ENCODE measurements at places on chromosomes 2 and 18.

DNA sequence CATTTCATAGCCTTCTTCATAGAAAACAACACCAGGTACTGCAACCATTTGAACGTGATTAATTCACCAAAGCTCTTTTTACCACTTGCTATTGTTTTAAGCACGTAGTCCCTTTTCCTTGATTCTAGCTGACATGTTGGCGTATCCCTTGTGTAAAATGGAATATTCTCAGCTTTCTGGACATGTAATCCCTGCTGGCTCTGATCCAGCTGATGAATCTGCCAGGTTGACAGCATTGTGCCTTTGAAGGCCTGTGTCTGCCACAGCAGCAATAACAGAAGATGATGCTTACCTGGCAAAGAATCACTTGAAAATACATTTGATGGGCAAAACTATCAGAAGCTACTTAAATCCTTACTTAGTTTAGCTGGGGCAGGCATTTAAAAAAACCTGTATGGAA, 81.0 kb upstream of the CCDC150 start:
- DNase-seq, result no peak

DNA sequence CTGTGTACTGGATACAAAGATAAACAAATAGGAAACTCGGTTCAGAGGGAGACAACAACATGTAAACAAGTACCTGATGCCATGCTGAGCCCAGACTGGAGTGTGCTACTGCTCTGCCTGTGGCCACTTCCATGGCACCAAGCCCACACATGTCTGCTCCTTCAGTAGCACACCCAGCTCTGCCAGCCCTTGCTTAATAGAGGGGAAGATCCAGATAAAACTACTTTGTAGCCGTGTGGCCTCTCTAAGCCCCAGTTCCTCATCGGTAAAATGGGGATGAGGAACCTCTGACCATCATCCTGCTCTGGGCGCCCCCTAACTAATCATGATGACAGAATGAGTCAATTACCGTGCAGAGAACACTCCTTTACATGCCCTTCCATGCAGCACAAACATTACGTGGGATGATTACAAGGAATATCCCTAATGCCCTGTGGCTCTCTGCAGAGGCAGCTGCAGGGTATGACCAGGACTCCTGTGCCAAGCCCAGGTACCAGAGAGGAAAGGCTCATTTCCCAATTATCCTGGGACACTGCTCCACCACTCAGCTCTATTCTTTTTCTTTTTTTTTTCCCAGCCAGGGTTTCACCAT, 34.9 kb downstream of the DNMT3A start:
- DNase-seq, result no peak

DNA sequence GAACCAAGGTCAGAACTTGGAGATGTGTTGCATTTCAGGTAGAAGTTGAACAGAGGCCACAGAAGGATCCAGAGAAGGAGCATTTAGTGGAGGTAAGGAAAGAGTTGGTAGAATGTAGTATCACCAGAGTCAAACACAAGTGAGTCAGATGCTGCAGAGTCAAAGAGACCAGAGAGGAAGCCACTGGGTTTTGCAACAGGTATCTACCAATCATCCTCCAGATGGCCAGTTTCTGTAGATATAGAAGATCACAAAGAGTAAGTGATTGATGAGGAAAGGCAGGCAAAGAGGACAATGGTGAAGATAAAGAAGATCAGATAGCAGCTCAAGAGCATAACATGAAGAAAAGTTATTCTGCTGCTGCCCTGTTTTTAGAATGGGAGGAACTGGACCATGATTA, 75.9 kb downstream of the GTF3C3 start:
- no peak for DNase-seq

DNA sequence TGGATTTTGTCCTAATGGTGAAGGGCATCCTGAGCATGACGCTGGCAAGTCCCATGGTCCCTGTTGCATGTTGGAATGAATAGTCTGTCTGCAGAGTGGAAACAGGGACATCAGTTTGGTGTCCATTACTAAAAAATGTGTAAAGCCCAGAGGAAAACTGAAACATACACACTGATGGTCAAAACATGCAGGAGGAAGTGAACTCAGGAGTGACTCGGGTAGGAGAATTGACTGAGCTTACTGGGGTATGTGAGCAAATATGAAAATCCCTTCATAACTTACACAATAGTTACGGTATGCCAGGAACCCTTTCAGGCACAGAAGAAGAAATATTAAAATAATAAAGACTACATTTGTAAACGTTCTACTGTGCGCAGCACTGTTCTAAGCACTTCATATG, 5.6 kb upstream of the SOX11 start:
- no peak for DNase-seq

GRCh38 chr2:171009386-171009785, 80.3 kb downstream of the GORASP2 start:
- DNase-seq, result no peak

GRCh38 chr2:47724221-47724981, 58.5 kb upstream of the MSH6 start:
- DNase-seq, result no peak

DNA sequence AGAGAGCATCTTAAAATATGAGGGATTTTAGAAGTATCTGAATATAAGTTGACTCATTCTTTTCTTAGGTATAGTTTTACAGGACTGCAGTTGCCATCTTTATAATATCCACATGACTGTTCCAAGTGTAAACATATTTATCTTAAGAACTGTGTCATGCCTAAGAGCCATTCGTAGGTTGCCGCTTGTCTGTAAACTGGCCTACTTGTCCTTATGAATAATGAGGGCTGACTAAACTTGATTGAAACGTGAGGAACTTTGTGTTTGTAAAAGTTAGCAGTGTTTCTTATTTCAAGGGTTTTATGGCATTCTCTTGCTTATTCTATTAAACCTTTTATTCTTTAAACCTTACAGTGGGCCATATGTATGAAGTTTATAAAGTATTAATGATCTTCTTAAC, 99.6 kb downstream of the MAP3K20 start:
- DNase-seq, result no peak

DNA sequence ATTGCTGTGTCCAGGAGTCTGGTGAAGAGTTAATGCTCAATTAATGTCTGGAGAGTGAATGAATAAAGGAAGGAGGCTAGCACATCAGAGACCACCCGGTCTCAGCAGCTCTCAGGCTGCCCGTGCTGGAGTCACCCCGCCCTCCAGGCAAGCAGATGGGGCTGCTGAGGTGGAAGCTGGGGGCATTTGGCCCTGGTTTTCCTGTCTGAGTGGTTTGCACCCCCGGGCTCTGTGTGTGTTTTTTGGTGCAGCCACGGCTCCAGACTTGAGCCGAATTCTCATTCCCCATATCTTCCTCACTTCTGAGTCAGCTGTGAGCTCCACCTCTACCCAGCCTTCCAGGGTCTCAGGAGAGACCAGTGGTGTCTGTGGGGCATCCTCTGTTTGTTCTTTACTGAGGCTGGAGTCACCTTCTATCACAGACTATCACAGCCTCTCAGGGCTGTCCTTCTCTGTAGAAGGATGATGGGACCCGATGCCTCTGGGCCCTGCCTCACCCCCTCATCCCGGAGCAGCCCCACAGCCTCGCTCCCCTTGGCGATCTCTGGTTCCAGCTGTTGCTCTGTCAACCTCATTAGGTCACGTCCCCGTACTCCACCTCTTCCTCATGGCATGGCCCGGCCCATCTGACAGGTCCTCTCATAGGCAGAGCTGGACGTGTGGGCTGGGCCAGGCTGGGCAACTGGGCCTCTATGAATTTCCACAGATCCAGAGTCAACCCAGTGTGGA, 60.8 kb downstream of the HS1BP3 start:
- no peak for DNase-seq

DNA sequence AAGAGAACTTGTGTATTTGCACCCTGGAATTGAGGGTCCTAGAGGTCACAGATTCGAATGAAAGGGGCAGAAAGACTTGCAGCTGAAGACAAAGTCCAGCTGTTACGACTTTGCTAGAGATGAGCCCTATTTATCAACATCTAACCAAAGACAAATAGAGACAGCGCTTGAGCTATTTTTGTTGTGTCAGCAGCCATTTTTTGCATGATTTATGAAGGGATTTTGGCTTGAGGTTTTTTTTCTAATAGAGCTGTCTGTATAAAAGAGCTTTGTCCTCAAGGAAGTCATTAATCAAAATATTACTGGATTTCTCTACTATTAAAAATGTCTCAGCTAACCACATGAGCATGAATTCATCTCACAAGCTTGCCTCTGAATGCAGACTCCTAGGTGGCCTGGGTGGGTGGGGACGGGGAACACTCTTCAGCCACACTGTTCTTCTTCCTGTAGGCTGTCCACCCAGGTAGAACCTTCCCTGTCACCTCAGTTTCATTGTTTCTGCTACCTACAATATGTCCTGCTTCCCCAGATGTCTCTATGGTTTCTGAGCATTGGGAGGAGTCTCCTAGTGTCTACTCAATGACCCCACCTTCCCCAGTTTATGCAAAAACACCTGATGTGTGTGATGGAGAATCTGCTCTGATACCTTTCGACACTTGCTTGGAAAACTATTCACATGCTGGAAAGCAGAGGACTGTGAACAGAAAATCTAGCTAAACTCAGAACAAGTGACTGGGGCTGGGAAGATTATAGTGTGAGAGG, 7.2 kb upstream of the CD226 start:
- DNase-seq, result no peak

- no peak for DNase-seq
These were observed 1.6 kb downstream of the CRIM1 start for GRCh38 chr2:36356990-36357846.

DNA sequence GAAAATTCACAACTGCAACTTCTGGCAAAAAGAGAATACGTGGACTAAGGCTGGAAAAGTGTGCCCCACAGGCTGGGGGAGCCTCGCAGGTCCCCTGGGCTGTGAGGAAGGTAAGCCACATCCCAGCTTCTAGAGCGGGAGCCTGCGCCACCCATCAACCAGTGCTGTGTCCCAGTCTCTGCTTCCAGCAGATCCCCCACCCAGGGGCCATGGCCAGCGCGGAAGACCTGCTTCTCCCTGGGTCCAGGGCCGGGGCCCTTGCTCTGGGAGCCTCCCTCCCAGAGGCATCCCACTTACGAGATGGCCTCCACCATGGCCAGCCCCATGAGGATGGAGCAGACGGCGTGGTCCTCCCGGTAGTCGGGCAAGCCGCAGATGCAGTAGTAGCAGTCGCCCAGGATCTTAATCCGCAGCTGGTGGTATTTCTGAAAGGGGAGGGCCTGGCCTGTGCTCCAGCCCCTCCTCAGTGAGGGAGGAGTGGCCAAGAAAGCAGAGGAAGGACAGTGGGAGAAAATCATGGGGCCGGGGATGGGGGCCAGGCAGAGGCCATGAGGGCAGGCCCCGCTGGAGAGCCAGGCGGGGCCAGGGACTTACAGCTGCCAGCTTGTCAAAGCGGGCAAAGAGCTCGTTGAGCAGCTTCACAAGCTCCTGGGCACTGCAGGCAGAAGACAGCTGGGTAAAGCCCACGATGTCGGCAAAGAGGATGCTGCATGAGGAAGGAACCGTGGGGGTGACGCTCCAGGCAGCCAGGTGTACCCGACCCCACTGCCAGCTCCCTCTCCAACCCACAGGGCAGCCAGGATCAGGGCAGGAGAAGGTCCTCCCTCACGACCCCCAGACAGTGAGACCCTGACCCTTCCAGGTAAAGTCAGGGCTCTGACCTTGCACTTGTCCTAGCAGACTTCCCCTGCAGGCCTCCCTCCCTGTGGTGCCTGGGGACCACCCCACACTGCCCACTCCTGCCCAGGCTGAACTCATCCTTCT, 48.0 kb downstream of the CENPO start:
- no peak for DNase-seq

DNA sequence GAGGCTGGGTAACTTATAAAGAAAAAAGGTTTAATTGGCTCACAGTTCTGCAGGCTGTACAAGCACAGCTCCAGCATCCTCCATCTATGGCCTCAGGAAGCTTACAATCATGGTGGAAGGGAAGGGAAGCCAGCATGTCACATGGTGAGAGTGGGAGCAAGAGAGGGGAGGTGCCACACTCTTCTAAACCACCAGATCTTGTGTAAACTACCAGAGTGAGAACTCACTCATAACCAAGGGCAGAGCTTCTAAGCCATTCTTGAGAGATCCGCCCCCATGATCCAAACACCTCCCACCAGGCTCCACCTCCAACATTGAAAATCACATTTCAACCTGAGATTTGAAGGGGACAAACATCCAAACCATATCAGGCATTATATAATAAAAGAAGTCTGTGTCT, 121.6 kb upstream of the CDC42EP3 start:
- DNase-seq, result no peak

DNA sequence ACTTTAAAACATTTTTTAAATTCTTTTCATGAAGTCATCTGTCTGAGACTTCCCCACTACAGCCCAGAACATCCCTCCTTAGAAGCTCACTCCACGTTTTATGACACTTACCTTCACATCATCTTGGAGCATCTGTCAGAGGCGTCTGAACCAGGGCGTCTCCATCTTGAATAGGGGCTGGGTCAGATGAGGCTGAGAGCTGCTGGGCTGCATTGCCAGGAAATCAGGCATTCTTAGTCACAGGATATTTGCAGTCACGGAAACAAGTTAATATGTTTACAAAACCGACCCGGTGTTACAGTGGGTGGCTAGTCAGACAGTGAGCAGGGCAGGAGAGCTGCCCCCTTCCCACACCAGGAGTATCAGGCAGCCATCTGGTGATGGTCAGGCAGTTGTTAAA, 456.5 kb downstream of the FBXO15 start:
- DNase-seq, result no peak

- no peak for DNase-seq
These were observed 10.8 kb upstream of the SMAD7 start for GRCh38 chr18:48961547-48961946.

DNA sequence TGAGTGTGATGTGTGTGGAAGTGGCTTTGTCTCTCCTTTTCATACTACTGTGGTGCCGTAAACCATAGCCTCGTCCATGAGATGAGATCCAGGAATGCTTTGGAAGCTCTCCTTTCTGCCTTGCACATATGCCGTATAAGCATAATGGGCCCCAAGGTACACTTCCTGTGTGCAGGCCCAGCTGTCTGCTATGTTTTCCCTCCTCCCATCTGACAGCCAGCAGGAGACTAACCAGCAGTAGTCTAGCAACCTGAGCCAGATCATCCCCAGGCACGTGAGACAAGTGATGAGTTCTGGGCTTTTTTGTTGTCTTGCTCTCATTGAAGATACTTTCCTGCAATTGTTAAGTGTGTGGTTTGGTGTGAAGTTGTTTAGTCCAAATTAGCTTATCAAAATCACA, 555.5 kb upstream of the LRRTM4 start:
- DNase-seq, result no peak

- DNase-seq, result no peak
These were observed 214.4 kb downstream of the MYT1L start for GRCh38 chr2:2116657-2117056.

DNA sequence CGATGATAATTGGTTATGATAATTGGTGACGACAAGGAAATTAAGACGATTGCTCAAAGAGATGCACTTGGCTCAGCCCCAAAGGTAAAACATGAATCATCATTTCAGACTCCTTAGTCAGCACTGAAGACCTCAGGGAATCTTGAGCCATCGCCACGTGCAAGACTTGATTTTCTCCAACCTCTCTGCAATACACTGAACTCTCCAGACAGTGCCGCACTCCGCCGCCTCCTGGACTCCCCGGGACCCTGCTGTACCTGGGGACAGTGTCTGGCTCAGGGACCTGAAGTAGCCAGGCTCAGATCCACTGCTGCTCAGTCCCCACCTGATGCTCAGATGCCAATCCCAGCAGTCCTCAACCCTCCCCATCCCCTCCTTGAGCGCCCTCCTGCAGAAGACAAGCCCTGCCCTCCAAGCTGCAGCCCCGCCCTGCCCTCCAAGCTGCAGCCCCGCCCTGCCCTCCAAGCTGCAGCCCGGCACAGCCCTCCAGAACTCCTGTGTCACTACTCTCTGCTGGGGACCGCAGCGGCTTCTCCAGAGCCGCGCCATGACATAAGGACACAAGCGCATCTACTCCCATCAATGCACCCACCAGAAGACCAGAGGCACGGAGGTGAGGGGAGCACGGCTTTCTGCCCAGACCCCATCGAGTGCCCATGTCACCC, 1.1 kb downstream of the TMEM18 start:
- DNase-seq, result no peak

All from stimulated activated CD8-positive, alpha-beta memory T cell treated with anti-CD3 and anti-CD28 coated beads, Interleukin-4, amount 100 ng/mL, for 1 hour (primary cell).